Aorta (tissue), 5 donors: ENCODE measurements at places on chromosomes 3 and 15.

DNA sequence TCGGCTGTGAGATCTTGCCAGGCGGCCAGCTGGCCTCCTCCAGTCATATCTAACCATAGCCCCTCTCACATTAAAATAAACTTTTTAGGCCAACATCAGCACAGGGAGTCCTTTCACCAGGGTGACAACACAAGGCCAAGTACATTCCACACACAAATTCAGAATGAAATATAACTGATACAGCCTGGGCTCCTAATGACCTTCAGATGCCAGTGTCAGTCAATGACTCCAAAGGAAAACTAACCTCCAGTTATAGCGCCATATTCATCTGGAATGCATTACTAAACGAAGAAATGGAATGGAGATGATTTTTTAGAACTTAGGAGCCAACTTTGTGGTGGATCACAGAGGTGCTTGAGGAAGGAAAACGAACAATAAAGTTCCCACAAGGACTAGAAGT is 205.4 kb downstream of the GREM1 start:
- no peak for DNase-seq

DNA sequence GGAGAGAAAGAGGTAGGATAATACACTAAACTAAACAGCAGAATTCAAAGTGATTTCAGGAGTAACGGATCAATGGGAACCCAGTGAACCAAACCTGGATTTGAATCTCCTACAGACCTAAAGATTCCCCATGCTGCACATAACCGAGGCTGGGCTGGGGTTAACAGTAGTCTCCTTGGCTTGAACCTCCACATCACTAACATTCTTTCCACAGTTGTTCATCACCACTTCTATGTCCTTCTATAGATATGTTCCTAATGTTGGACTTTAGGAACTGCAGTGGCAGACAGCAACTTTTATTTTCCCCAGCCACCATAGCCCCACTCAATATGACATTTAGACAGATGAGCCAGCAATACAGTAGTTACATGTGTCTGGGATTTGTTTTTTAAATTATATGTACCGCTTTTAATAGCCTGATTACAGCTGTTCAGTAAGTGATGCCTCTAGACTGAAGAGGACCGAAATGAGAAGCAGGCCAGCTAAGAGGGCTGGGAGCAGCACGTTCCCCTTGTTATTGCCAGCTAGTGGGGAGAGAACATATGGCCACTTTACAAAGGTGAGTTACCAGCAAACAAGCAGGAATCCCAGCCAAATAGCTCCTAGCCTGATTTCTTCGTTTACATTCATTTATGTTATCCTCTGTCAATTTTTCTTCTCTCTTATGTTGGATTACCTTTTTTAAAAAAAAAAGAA is 472.6 kb upstream of the CDIN1 start:
- DNase-seq: no peak

DNA sequence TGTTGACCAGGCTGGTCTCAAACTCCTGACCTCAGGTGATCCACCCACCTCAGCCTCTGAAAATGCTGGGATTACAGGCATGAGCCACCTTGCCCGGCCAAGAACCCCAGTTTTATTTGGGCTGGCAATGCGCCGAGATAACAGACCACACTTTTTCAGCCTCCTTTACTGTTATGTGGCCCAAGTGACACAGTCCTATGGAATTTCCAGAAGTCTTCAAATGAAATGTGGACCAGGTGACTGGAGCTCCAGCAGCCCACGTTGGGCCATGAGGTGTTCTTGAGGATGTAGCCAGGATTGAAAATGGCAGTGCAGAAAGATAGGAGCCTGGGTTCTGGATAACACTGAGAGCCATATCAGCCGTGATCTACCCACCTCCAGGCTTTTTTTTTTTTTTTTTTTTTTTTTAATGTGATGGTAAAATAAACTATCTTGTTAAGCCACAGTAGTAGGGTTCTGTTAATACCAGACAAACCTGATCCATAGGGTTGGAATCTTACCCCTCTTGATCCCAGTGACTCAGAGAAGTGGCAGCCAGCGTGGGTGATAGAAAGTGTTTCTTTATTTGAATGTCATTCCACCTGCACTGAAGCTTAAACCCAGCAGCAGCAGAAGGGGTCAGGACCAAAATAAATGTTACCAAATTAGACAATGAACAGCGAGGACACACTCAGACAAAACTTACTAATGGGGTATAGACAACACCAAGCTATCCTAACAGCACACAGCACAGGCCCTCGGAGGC is 55.6 kb downstream of the LHFPL4 start:
- no peak for DNase-seq

GRCh38 chr15:25663515-25663914 is 199.6 kb downstream of the ATP10A start:
- no peak for DNase-seq

DNA sequence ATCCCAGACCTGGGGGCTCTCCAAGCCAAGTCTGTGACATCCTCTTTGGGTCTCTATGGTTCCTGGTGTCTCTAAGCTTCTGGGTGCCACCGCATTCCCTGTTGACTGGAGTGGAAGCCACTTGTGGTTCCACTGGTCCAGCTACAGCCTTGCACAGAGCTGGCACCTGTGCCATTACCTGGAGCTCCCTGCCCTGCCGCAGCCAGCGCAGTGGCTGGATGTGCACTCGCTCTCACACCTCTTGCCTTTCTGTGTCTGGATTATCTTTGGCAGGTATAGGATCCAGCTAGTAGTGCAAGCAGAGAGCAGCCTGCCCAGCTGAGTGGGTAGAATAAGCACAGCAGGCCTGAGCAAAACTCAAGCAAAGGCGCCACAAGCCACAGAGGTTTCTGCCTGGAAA is 1635.5 kb downstream of the OTOL1 start:
- no peak for DNase-seq
